ENCODE measurements at places on chromosomes 12 and 14.
A peak's percentile ranks its signal among the peaks of the same experiment; 100 is the strongest.

DNA sequence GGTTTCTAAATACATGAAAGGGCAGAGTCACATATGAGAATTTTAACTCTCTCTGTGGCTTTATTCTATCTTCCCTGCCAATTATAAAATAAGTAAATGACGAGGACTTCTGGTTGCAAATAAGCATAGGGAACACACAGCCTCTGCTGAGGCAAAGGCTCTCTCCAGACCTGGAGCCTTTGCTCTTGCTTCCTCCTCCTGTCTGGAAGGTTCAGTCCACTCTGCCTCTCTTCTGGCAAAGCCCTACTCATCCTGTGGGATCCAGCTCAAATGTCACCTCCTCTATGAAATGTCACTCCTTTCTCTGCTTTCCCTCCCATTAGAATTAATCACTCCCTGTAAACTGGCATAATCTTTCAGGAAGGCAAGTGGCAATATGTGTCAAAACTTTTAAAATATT lies 41.9 kb downstream of the PKP2 start:
- DNase-seq, result no peak

- DNase-seq, result no peak
Measured at GRCh38 chr12:111393700-111394300, 11.9 kb upstream of the SH2B3 start.

GRCh38 chr14:69045857-69046475 lies 66.9 kb upstream of the ACTN1 start:
- no peak for DNase-seq

- DNase-seq, result no peak
Measured at GRCh38 chr14:100838493-100839314, 12.8 kb downstream of the MEG3 start.

- no peak for DNase-seq
Measured at GRCh38 chr14:100297320-100298300, 8.6 kb downstream of the SLC25A29 start.

- DNase-seq, result no peak
Measured at GRCh38 chr12:104763168-104763805, 194.8 kb downstream of the SLC41A2 start.

DNA sequence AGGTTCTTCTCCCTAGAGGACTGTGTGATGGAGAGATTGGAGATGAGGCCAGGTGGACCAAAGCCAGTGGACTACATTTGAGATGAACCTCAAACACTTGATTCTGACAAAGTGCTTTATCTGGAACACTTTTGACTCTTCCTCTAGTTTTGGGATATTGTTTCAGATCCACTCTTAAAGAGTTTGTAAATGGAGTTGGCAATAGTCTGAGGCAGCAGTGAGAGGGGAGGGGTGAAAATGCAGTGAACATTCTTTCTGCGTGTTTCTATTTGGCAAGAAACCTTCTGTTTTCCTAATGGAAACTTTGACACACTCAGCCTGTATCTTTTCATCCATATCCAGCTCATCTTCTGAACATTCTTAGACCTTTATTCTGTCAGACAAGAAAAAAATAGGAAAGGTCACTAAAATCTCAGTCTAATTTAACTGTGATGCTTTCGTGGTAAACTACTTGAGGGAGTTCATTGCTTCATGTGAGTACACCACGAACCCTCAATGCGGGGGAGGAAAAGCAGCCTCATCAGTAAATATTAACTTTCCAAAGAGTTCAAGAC lies 57.4 kb upstream of the KCNJ8 start:
- DNase-seq, result no peak

DNA sequence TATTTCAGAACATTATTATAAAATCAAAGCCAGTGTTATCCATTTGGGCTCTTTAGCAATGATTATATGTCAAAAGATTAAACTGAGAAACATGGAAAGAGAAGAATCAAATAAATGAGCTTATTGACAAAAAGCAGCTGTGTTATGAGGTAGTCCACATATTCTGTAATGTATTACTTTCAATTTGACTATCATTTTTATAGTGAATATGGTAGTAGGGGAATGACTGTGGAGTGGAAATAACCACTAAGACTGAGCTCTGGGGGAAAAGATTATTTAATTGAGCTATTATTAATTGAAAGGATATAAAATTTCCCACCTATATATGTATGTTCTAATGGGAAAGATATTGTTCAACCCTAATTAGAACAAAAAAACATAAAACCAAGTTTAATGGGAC lies 381.3 kb downstream of the TMTC2 start:
- DNase-seq, result no peak

DNA sequence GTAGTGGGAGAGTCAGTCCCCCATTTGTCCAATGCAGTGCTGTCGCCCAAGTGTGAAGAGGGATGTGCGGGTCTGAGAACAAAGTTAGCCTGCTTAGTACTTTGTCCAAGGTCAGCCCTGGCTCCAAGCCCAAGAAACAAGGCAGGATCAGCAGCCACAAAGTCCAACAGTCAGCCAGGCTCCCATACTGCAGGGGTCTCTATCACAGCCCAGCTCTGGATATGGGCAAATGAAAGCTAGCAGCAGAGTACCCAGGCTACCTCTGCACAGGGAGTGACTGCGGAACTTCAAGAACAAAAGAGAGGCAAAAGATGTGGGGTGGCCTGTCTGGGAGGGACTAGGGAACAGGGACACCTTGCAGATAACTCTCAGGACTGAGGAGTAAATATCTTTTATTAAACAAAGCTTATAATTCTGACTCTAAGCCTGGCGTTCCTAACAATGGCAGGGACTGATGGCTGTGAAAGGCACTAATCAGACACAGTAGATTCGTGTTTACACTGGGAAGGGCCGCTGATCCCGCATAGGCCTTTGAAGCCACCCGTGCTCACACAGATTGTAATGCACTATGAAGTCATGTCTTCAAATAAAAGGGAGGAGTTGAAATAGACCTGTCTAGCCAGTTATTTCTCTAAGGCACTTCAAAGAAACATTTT lies 91.0 kb upstream of the EEA1 start:
- no peak for DNase-seq

- DNase-seq, result no peak
Measured at GRCh38 chr12:57632073-57632957, 686 bp downstream of the B4GALNT1 start.

- DNase-seq, result no peak
Measured at GRCh38 chr12:47350062-47350408, 270.3 kb upstream of the AMIGO2 start.

- no peak for DNase-seq
Measured at GRCh38 chr14:68460541-68460940, 332.3 kb downstream of the ZFP36L1 start.

DNA sequence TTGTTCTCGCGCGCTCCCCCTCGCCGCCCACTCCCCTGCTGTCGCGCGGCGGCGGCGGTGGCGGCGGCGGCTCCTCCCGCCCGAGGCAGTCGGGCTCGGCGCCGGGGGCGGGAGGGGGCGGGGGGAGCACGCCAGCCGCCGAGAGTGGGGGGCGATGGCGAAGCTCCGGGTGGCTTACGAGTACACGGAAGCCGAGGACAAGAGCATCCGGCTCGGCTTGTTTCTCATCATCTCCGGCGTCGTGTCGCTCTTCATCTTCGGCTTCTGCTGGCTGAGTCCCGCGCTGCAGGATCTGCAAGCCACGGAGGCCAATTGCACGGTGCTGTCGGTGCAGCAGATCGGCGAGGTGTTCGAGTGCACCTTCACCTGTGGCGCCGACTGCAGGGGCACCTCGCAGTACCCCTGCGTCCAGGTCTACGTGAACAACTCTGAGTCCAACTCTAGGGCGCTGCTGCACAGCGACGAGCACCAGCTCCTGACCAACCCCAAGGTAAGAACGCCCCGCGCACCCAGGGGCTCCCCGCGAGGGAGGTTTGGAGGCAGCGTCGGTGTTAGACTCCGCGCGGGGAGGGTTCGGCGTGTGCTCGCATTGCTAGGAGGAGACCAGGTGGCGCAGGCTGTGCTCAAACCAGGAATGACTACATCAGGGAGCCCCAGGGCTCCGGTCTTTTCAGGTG lies 629 bp downstream of the KCNMB4 start:
- peak; percentile 13 for DNase-seq

DNA sequence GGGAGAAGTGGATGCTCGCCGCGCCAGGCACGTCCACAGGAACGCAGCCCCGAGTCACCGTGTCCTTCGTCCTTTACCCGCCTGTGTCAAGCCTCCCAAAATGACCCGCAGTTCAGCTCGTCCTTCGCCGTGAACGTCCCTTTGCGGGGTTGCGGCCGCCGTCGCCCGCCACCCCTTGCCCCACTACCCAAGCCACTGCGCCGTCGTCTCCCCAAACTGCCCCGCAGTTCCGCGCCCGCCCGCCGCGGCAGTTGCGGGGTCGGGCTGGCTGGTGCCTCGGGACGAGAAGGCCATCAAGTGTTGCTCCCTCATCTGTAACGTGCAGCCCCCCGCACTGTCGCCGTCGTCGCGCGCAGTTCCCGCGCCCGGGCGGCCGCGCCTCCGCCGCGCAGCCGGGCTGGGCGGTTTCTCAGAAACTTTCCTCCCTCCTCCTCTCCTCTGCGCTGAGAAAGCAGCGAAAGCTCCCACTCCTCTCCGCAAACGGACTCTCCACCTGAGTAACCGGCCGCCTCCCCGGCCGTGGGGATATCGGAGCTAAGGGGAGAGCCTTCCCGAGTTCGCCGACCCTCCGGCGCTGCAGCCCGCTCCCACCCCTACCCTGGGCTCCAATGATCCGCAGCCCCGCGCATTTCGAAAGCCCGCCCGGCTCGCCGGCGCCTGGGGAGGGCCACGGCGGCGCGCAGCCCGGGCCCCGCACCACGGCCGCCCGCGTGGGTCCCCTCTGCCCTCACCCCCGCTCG lies 6.7 kb downstream of the CDKN1B start:
- no peak for DNase-seq

GRCh38 chr12:109098183-109098604 lies 797 bp downstream of the UNG start:
- no peak for DNase-seq

GRCh38 chr12:47080725-47081502 lies 1.2 kb upstream of the AMIGO2 start:
- DNase-seq, result peak; percentile 30

DNA sequence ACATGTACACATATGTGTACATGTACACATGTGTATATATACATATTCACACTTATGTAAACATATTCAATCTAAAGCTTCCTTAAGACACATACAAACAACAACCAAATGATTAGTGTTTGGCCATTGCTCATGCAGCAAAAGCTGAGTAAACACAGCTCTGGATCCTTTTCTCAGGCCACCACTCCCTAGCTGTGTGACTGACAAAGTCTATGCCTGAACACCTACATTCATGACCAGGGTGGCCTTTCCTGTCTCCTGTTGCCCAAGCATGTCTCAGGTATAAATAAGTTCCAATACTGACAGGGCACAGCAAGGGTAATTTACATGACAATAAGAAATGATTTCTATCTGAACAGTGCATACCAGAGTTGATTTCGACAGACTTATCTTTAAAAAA lies 1.4 kb upstream of the PTPRO start:
- no peak for DNase-seq

GRCh38 chr14:65877624-65878023 lies 465.1 kb downstream of the FUT8 start:
- no peak for DNase-seq

GRCh38 chr12:95623554-95624170 lies 72.4 kb upstream of the USP44 start:
- no peak for DNase-seq

DNA sequence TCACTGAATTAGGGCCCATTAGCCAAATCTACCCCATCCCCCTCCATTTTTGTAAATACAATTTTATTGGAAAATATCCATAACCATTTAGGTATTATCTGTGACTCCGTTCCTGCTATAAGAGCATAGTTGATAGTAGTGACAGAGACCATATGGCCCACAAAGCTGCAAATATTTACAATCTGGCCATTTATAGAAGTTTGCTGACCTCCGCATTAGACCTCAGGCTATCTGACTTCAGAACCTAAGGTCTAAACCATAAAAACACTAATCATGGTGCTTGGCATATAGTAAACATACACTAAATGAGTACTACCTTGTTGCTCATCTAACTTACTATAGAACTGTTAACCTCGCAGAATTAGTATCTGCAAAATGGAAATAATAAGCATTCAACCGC lies 124.8 kb downstream of the NPAS3 start:
- no peak for DNase-seq

- no peak for DNase-seq
Measured at GRCh38 chr12:124919521-124920352, 5.3 kb upstream of the UBC start.

DNA sequence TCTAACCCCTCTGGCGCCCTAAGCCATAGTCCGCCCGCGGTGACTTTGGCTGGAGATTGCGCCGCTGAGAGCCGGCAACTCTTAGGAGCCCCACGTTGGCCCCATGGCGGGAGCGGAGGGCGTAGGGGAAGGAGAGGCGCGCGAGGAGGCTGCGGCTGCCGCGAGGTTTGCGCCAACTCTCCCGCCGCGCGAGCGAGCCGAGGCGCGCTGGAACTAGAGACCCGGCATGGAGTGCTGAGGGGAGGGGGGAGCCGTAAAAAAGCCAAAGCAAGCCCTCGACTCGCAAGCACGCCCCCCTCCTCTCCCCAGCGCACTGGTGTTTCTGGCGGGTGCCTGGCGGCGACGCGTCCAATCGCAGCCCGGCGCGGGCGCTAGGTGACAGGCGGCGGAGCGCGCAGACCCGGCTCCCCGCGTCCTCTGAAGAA lies at the start of gene SYT10:
Gene SYT10 (minus strand): TSS at position 233 of the 425 bp plus-strand sequence. CDS start 297 bp downstream, outside the sequence.
- DNase-seq, result no peak
